Esophagus muscularis mucosa (tissue), 4 donors: ENCODE measurements at places on chromosomes 1 and 21. TPM values are rescaled to one million over a fixed set of nuclear protein-coding genes. Genes with fewer than 3 reads are reported as not detected.

DNA sequence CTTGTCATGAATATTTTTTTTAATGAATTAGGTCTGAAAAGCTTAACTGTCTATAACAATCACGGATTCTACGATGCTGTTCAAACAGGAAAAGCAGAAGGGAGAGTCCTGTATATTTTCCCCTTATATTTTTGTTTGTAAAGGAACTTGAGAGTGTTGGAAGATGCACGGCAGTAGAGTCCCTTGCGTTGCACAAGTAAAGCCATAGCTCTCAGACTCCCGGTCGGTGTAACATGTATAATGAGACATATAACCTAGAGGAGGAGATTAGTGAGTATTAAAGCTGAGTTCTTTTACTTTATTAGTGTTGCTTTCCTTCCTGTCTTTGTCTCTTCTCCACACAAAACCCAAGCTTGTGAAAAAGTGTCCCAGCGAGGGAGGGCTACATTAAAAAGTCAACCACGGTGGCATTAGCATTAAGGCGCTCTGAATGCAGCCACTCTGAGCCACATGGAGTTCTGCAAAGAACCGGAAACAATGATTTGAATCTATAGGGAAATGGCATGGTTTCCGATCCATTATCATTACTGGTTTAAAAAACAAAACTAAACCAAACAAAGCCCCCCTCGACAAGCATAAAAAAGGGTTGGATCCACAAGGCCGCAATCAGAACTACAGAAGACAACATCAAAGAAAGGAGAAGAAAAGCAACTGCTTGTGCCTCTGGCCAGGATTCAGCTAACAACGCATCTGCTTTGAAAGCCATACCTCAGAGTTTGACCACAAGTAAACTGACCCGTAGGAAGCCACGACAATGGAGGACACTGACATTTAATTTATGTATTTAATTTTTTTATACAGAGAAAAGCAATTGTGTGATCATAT is 356.8 kb downstream of the LMO4 start:
- peaks cover 12% of the 10 kb centered on the region for H3K4me1 ChIP-seq
- H3K36me3 ChIP-seq: no peaks in the 10 kb centered on the region
- no peak overlapping the region for H3K27ac ChIP-seq
- no peak overlapping the region for H3K4me3 ChIP-seq
- no peak for DNase-seq

Gene PLA2G5
- total RNA-seq: 32.8 TPM

DNA sequence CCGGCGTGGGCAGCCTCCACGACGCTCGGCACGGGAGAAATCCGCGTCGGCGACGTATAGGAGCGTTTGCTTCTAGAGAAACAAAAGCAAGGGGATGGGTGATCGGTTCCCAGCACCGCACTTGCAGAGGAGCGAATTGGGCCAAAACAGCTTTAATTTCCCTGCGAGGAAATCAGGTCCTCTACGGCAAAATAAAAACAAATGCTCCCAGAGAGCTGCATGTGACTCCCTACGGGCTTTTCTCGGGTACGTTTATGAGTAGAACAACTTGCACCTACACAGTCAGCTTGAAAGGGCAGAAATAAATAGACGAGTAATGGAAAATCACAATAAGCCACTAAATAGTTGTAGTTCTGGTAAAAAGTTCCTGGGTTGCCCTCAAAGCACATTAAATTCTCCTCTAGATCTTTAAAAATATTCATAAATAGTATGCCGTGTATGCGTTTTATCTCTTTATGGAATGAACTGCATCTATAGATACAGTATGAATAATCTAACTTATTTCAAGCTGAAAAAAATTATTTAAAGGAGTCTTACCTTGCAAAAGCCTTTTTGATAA is 1.2 kb downstream of the NHLH2 start:
- H3K27ac ChIP-seq: no peak overlapping the region
- H3K4me3 ChIP-seq: peak overlapping the region; percentile 41
- H3K4me1 ChIP-seq: peaks cover 24% of the 10 kb centered on the region
- peaks cover 23% of the 10 kb centered on the region for H3K27me3 ChIP-seq
- H3K36me3 ChIP-seq: no peaks in the 10 kb centered on the region

GRCh38 chr1:110083061-110083865 is 12.8 kb upstream of the ALX3 start:
- H3K27ac ChIP-seq: peak overlapping the region; percentile 81
- no peaks in the 10 kb centered on the region for H3K36me3 ChIP-seq
- peak overlapping the region; percentile 73 for H3K4me3 ChIP-seq

Gene FAM177B
- total RNA-seq: 1.3 TPM

Gene CLCA1
- total RNA-seq: 0.11 TPM

GRCh38 chr1:232805269-232806185 is at the start of gene MAP10:
TSS of gene MAP10 (plus strand) at chr1:232805416. CDS start at chr1:232805450, 34 bp downstream.
- no peak for DNase-seq
- no peaks in the 10 kb centered on the region for H3K27me3 ChIP-seq
- H3K36me3 ChIP-seq: no peaks in the 10 kb centered on the region
- peak within 1 kb of the TSS; percentile 73 for H3K27ac ChIP-seq
- H3K4me3 ChIP-seq: peak within 1 kb of the TSS; percentile 82

- H3K4me3 ChIP-seq: no peak overlapping the region
- DNase-seq: no peak
- H3K27ac ChIP-seq: no peak overlapping the region
Observed at GRCh38 chr1:76079475-76080227, 5.1 kb downstream of the ST6GALNAC3 start.
